ENCODE measurements at places on chromosomes 11 and 22.
A peak's percentile ranks its signal among the peaks of the same experiment; 100 is the strongest.

DNA sequence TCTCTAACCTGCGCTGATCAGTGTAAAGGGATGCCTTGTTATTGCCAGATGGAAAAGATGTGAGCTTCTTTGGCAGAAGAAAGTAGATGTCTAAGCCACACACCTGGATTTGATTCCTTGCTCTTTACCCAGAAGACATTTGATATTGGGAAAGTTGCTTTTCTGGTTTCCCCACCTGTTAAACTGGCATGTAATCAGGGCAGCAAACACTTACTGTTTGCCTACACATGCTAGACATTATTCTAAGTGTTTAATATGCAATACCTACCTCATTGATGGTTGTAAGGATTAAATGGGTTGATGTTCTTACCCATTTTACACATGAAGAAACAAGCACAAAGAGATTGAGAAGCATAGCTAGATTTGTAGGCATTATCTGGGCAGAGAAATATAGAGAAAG, 16.6 kb downstream of the ASRGL1 start:
- no peak for DNase-seq

DNA sequence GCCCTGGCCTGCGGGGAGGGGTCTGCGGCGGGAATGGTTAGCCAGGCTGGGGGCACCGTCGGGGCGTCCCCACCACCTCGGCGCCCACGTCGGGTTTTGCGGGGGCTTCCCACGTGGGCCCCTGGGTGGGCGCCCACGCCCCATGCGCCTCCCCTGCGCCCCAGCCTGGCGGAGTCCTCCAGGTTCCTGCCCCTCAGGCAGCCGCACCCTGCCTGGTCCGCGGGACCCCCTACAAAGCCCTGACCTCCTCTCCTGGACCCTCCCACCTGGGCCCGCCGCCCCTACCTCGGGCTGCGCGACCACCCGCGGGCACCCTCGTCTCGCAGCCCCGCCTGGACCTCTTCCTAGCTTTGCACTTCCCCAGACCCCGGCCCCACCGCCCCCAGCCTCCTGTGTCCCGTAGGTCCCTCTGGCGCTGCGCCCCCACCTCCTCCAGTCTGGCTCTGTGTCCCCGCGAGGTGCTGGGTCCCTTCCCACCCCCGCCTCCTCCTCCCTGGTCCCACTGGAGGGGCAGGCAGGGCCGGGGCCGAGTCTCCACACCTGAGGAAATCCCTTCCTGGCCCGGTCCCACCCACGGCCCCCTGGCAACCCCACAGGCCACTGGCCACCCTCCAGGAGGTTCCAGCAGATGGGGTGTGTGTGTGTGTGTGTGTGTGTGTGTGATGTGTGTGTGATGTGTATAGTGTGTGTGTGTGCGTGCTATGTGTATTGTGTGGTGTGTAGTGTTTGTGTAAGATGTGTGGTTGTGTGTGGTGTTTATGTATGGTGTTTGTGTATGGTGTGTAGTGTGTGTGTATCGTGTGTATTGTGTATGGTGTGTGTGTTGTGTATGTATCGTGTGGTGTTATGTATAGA, 11.8 kb downstream of the PIM3 start:
- peak; percentile 39 for DNase-seq

DNA sequence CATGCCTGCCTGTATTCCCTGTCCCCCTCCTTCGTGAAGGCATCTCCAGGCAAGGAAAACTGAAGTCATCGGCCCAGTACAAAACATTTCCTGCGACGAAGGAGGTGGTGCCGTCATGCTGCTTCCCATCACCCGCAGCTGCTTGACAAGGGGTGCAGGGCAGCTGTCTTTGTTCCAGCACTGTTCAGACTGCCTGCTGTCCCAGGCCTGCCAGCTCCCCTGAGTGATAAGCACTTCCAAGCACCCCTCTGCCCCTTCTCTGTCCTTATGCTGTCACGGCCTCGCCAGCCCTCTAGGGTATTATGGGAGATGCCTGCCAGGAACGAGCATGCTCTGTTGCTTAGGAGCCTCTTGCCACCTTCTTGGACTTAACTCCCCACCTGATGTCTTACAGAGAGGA, 37.1 kb upstream of the BSX start:
- DNase-seq, result no peak

DNA sequence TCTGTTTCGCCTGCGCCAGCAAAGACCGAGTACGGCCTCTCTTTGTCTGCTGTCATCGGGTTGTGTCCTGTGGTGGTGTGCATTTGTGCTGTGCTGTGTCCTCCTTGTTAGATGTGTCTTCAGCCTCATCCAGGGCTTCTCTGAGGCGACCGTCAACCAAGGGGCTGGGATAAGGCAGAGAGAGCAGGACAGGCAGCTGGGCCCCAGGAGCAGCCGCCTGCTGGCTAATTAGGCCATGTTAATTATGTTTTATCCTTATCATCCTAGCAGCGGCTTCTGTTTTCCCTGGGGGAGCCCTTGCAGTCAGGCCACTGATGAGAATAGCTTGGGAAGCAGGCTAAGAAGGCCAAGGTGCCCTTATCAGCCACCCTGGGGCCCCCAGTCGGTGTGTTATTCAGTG, 40.7 kb upstream of the TTC12 start:
- DNase-seq, result no peak

GRCh38 chr11:25769287-25769686, 562.6 kb upstream of the ANO3 start:
- no peak for DNase-seq

DNA sequence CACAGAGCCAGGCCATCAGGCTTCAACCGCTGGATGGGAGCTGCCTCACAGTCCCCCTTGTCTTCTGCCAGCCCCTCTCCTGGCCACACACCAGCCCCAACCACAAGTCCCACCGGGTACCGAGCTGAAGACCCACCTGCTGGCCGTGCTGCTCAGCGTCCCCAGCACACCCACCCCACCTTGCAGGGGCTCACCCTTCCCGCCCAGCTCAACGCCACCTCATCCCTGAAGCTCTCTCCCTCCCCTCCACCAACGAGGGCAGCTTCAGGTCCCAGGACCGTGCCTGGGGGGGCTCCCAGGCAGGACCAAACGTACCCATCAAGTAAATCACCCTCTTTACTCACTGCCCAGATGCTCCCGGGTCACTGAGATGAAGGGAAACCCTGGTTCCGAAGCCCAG, 141.0 kb downstream of the CRYBB2 start:
- DNase-seq, result peak; percentile 8

GRCh38 chr22:39910876-39911613, 10.2 kb downstream of the GRAP2 start:
- DNase-seq, result no peak

- no peak for DNase-seq
Observed at GRCh38 chr22:38406617-38407016, 48.4 kb downstream of the KCNJ4 start.

DNA sequence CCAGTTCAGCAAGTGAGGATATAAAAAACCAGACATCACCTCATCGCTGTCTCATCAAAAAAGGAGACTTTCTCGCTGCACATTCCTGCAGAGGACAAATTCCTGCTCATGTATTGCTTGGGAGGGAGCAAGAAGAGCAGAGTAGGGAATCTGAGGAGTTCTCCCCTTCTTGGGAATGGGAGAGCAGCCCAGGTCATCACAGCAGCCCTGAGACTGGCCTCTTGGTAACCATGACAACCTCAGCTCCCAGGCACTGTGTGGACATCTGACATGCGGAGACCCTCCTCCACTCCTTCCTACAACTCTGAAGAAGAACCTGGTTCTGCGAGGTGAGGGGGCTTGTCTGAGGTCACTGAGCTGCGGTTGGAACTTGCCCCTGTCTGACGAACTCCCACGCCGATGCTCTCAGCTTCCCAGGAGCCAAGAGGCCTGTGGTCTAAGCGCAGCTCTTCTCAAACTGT, 17.9 kb downstream of the RFPL1 start:
- DNase-seq, result no peak

DNA sequence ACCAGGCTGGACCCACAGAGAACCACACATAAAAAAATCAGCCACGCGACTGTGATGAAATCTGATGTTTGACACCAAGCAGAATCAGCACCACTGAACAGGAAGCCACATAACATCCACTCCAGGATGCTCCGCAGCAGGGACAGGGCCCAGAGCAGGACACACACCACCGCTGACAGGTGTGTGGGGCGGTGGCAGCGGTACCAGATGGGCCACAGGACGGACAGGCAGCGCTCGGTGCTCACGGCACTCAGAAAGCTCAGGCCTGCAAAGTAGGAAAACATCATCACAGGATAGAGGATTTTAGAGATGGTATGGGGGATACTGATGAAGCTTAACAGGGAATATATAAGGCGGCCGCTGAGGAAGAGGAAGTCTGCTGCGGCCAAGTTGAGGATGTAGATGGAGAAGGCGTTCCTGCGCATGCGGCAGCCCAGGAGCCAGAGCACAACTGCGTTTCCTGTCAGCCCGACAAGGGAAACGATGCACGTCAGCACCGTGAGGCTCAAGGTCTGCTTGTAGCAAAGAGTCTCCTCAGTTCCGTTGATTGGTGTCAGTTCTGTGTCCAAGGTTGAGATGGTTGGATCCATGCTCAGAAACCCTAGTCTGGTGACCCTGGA, 4.9 kb downstream of the MRGPRX1 start:
- no peak for DNase-seq

DNA sequence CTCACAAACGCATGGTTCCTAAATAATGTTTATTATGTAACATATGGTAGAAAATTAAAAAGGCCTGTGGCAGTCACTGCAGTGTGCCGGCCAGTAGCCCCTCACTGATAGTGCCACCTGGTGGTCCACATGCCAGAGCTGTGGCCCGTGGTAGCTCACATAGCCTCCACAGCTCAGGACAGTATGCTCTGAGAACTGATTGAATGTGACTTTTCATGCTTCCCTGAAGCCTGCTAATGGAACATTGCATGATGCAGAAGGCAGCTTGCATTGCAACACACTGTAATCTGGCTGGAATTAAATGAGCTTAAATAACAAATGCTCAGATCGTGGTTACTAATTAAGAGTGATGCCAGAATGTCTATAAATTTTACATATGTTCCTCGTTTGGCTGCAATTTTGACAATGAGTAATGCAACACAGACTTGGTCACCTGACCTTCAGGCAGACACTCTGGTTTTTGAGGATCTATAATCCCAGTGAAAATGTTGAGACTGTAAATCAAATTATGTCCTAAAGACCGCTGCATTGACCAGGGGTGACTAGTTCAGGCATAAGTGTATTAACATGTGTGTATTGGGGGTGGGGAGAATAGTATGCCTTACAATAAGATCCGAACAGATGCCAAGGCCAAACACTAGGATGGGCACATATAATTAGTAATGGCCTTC, 566.4 kb downstream of the METTL15 start:
- DNase-seq, result no peak

- no peak for DNase-seq
Observed at GRCh38 chr11:12749442-12749841, 75.2 kb downstream of the TEAD1 start.

DNA sequence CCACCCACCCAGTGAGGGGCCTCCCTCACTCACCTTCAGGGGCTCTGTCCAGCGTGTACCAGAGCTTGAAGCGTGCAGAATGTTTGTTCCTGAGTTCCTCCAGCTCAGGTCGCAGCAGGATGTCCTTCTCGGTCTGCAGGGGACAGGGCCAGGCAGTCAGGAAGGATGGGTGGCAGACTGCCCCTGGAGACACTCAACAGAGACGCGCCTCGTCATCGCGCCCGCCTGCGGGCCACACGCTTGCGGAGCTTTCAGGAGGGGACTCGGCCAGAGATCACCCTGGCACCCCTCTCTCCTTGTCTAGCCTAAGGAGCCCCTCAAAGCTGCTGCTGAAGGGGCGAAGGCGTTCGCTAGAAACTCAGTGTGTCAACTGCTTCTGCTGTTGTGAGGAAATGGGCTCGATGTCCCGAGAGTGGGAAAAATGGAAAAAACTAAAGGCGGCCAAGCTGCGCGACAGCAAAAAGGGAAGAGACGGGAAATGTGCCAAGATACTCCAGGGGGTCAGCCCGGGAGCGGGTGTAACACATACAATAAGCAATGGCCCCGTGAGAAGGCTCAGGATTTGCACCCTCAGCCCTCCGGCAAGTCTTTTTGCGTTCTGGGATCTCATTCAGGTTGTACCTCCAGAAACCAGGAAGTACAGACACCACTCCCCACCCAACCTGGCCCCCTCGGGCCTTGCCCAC, 9.2 kb upstream of the POLDIP3 start:
- no peak for DNase-seq

DNA sequence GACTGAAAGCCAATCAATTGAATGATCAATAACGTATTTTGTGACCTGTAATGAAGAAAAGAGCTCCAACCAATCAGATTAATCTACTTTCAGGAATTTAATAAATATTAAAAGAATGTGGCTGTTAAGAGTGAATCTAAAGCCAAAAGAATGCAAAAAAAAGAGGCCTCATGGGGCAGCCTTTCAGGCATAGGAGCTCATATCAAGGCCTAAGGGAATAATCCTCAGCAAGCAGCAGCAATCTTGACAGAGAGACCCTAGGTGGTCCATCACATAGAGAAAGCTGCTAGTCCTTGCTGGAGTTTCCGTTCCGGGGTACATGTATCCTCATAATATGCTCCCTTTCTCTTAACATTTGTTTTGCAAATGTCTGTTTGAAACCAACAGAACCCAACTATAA, 313.1 kb upstream of the PITPNB start:
- no peak for DNase-seq

- DNase-seq, result no peak
Observed at GRCh38 chr11:17171343-17171742, 36.4 kb downstream of the PIK3C2A start.

DNA sequence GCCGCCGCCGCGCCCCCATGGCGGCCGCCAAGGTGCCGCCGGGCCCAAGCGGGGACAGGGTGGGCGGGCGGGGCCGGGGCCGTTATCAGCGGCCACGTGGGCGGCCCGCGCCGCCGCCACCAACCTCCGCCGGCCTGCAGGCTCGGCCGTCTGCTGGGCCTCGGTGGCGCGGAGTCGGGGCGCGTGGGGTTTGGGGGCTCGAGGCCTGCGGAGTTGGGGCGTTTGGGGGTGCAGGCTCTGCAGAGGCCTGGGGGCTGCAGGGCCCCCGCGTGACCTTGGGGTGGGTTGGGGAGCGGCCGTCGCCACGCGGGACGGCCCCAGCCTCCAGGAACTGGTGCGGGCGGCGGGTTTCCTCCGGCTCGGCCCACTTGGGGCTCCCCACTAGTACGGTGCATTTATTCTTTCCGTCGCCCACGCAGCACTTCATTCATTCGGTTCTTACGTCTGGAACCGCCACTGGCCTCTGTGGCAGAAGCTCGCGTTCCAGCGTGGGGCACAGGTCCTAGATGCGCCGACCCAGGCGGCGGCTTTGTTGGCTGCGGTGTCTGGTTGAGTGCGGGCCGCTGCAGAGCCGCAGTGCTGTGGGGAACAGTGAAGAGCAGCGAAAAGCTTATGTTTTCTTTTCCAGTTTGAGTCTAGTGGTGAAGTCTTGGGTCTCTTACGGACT, 740 bp upstream of the TRMT2A start:
- no peak for DNase-seq
